ENCODE measurements at places on chromosomes 2 and 18.
A peak's percentile ranks its signal among the peaks of the same experiment; 100 is the strongest.

GRCh38 chr18:54100466-54100865, 124.0 kb downstream of the MBD2 start:
- no peaks in the 10 kb centered on the region for H3K27me3 ChIP-seq
- no peak overlapping the region for H3K27ac ChIP-seq
- DNase-seq, result no peak
- H3K4me1 ChIP-seq, result no peaks in the 10 kb centered on the region
- H3K4me3 ChIP-seq, result no peak overlapping the region

DNA sequence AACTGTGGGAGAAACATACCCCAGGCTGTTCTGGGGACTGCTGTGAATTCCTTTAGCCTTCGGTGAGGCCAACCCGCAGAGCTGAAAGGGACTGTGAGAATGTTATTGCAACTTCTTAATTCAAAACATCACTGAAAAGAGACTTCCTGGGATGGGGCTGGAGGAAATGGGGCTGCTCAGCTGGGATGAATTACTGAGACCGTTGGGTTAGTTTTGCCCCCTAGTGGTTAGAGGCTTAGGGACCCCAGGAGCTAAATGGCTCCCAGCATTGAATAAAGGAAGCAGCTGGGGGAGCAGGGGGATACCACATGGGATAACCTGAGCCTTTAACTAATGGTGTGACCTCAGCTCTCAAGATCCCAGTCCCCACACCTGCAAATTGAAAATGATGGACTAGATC, 941.1 kb upstream of the FANCL start:
- no peak overlapping the region for H3K4me3 ChIP-seq
- no peaks in the 10 kb centered on the region for H3K27me3 ChIP-seq
- H3K4me1 ChIP-seq, result no peaks in the 10 kb centered on the region
- H3K27ac ChIP-seq, result no peak overlapping the region
- no peak for DNase-seq
- no peaks in the 10 kb centered on the region for H3K36me3 ChIP-seq

DNA sequence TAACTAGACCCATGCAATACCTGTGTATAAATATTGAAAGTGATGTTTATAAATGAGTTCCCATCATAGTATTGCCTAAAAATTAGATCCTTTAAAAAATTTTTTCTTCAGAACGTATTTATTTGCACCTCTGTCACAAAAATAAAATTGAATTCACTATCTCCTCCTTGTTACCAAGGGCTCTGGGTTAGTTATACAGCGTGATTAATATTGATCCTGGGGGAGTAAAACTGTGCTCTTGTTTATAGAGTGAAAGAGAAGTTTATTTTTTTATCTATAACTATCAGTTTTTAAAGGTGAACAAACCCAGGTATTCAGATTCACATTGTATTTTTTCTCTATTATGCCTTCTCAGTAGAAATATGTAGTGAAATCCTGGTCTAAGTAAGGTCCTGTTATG, 458.5 kb downstream of the CPS1 start:
- H3K27ac ChIP-seq, result no peak overlapping the region
- no peaks in the 10 kb centered on the region for H3K27me3 ChIP-seq
- no peak overlapping the region for H3K4me3 ChIP-seq

- no peaks in the 10 kb centered on the region for H3K36me3 ChIP-seq
- no peaks in the 10 kb centered on the region for H3K27me3 ChIP-seq
- H3K4me3 ChIP-seq, result no peak overlapping the region
- no peak for DNase-seq
These were observed 1170.7 kb upstream of the SLC39A10 start for GRCh38 chr2:194486326-194486725.

DNA sequence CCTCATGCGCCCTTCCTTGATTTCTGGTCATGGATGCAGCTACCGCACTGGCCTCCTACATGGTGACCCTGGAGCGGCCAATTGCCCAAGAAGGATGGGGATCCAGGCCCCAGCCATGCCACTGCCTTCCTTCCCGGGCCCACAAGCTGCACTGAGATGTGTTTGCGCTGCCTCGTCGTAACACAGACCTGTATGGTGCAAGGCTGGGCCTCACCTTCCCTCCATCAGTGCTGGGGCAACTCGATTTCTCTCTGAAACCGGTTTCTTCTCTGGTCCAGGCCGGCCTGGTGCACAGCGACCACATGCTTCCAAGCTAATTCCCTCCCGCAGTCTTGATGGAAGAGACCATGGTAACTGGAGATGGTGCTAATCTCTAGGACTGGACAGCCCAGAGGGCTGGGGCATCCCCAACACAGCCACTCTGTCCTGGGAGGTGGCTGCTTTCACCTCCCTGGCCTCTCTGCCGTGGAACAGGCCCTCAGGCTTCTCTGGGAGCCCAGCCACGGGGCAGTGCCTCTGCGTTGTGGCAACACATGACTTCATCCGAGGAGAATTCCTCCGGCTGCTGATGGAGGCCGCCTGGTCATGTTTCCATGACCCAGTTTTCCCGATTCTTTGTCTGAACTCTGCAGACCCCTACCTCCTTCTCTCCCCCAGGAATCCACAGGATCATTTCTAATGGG, 184.2 kb downstream of the GLI2 start:
- H3K27me3 ChIP-seq, result no peaks in the 10 kb centered on the region
- H3K27ac ChIP-seq, result peak overlapping the region; percentile 72
- H3K4me3 ChIP-seq, result no peak overlapping the region
- peaks cover 26% of the 10 kb centered on the region for H3K4me1 ChIP-seq
- no peaks in the 10 kb centered on the region for H3K36me3 ChIP-seq
- DNase-seq, result peak; percentile 89

DNA sequence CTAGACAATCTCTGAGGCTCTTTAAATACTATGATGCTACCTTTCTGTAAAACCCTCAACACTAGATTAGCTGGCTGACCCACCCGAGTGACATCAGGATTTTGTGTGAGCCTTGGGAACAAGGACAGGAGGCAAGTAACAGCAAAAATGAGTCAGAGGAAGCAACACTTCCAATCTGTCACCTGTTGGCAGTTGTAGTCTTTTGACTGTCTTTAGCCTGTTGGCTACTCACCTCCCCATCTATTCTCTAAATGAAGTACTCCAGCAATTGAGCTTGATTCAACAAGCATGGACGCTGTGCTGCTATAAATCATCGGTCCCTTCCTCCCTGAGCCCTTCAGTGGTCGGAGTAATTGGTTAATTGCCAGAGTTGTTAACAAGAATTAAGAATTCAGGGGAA, 898.7 kb downstream of the BCL11A start:
- no peak for DNase-seq
- H3K27ac ChIP-seq, result no peak overlapping the region
- no peaks in the 10 kb centered on the region for H3K27me3 ChIP-seq
- no peak overlapping the region for H3K4me3 ChIP-seq
- no peaks in the 10 kb centered on the region for H3K4me1 ChIP-seq

DNA sequence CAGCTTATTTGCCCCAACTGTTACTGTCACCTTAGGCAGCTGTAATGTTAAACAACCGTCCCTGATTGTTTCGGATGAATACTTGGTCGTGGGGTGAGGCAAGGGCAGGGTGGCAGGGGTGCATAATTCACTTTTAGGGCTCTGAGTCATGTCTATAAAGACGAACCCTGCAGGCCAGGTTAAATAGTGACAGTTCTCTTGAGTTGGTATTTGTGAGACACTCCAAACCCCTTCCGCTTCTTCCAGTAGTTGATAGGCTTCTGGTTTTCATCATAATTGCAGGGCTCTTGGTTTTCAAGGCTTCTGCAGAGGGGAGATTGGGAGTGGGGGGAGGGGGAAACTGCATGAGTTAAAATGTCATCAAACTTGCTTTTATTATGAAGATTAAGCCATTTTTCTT, 97.2 kb upstream of the TSPYL6 start:
- H3K36me3 ChIP-seq, result no peaks in the 10 kb centered on the region
- H3K4me1 ChIP-seq, result no peaks in the 10 kb centered on the region
- no peak overlapping the region for H3K27ac ChIP-seq
- DNase-seq, result no peak
- no peaks in the 10 kb centered on the region for H3K27me3 ChIP-seq
- no peak overlapping the region for H3K4me3 ChIP-seq

GRCh38 chr2:67797801-67798540, 264.8 kb downstream of the C1D start:
- no peaks in the 10 kb centered on the region for H3K4me1 ChIP-seq
- no peak overlapping the region for H3K27ac ChIP-seq
- no peaks in the 10 kb centered on the region for H3K36me3 ChIP-seq
- no peak for DNase-seq

DNA sequence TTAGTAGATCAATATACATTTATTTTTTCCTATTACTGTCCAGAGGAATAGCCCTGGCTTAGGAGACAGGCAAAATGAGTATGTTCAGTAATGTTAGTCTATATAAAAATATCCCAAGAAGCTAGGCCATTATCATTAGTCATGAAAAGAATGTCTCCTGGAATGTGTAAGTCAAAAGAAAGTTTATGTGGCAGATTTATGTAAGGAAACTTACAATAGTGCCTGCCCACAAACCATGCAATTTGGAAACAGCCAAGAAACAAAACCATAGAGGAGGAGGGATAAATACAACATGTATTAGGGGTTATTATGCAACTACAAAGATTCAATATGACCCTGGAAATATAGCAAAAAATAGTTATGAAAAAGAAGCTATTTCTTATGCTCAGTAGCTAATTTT, 96.3 kb downstream of the NOL4 start:
- no peaks in the 10 kb centered on the region for H3K27me3 ChIP-seq
- no peak for DNase-seq
- no peaks in the 10 kb centered on the region for H3K36me3 ChIP-seq
- no peaks in the 10 kb centered on the region for H3K4me1 ChIP-seq
- H3K4me3 ChIP-seq, result no peak overlapping the region
- no peak overlapping the region for H3K27ac ChIP-seq
